IMR-90 (cell line): ENCODE measurements at places on chromosomes 12 and 14. TPM values are rescaled to one million over a fixed set of nuclear protein-coding genes. Genes with fewer than 3 reads are reported as not detected.

The CTSG gene
- total RNA-seq: not detected in 2 replicates

The BICDL1 gene
- total RNA-seq: not detected in 2 replicates

The ARHGEF40 gene
- total RNA-seq: 16.1 and 18.1 TPM in 2 replicates

The ACOT6 gene
- total RNA-seq: not detected in 2 replicates

The HNRNPC gene
- total RNA-seq: 308 and 548 TPM in 2 replicates

The HSPA2 gene
- total RNA-seq: 18.9 and 19.7 TPM in 2 replicates

The KRT75 gene
- not detected in 2 replicates for total RNA-seq

The KRAS gene
- 9.3 and 20.0 TPM in 2 replicates for total RNA-seq

The LRP1-AS gene
- not detected in 2 replicates for total RNA-seq

The KRT6A gene
- not detected in 2 replicates for total RNA-seq

The RNASE4 gene
- 8.1 and 10.4 TPM in 2 replicates for total RNA-seq

The KRT71 gene
- not detected in 2 replicates for total RNA-seq

The PLD4 gene
- total RNA-seq: not detected in 2 replicates

The PIANP gene
- total RNA-seq: under 0.01 and 0.18 TPM in 2 replicates

The TDRD9 gene
- total RNA-seq: under 0.01 and 0.18 TPM in 2 replicates
